ENCODE measurements at places on chromosomes 16 and 17. TPM values are rescaled to one million over a fixed set of nuclear protein-coding genes. Genes with fewer than 3 reads are reported as not detected.

DNA sequence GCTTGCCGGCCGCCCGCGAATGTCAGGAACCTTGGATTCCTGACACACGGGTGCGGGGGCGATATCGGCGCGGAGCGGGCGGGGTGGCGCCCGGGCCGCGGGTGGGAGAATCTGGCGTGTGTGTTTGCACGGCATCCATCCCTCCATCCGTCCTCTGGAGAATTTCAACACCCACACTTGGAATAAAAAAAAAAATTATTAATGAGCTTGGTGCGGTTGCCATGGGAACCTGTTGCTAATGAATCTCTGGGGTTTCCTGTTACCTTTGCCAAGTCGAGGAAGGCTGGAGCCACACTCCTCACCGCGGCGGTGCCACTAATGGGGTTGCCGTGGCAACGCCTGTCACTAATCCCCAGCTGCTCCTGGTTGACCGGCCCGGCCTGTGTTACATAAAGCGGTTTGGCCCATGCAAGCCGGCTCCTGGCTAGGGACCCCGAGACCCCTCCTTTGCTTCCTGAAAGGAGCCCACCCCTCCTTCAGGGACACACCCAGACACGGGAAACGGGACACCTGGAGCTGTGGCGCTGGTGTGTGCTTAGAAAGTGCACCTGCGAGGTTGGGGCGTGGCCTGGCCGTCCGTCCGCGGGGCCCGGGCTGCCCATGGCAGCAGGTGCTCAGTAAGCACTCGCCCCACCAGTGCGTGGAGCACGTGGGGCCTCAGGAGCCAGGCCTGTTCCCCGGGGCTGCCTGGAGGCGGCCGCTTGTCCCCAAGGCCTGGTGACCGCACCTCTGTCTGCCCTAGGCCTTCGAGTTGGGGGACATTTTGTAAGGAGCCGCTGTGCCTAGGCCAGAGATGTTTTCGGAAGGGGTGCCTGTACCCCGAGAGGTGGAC lies 14.6 kb downstream of the CACNA1H start:
- DNase-seq: no peak

DNA sequence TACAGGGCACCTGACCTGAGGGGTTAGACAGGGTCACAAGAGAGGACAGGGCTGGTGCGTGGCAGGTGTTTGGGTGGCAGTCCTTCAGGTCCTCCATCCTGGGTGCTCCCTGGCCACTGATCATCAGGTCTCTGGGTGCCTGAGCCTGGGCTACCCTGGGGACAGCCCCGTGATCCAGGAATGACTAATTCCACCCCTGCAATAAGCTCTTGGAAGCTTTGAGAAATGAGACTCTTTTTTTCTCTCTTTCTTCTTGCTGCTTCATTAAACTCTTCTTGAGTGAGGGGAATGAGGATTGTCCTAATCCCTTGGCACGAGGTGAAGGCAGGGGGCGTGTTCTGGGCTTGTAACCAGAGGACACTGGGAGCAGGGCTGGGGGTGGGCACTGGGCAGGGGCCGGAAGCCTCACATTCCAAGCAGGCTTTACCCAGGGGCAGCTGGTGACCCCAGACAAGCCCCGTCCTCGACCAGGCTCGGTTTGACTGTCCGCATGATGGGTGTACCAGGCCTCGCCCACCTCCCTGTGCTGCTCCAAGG lies 21.4 kb upstream of the SPNS2 start:
- no peak for DNase-seq

- no peak for DNase-seq
These were observed 713.2 kb downstream of the KCNJ2 start for GRCh38 chr17:70882504-70882903.

The TBC1D3E gene
- not detected for polyA plus RNA-seq

DNA sequence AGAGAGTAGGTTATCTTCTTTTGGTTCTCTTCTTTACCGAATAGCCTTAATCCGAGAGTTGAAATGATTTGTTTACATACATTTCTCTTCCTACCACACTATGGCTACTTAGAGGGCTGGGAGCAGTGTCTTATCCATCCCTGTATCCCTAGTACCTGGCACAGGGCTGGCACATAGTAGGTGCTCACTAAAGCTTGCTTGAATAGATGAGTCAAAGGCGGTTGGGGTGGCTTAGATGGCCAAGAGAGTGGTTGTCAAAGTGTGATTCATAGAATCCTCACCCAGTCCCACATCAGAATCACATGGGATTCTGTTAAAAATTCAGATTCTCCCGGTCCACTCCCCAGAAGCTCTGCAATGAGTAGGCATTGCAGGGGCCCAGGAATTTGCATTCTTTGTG lies 11.1 kb downstream of the CHAD start:
- no peak for DNase-seq

- no peak for DNase-seq
These were observed 17.6 kb upstream of the NKD1 start for GRCh38 chr16:50530277-50531236.

The MMP25 gene
- polyA plus RNA-seq: 1.7 TPM

DNA sequence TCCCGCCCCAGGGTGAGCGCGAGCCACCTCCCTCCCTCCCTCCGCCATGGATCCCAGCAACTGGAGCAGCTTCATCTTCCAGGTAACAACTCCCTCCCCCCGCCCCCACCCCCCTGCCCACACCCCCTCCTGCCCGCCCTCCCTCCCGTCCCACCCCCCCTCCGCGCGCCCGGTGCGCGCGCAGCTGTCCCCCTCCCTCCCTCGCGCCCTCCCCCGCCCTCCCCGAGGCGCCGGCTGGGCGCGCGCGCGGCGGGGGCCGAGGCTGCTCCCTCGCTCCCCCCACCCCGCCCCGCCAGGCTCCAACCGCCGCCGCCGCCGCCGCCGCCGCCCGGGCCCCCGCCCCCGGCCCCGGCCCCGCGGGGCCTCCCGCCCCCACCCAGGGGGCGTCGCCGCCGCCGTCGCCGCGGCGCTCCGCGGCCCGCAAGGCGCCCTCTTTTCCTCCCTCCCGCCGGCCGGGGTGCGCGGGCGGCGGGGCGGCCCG lies at the start of gene MAZ:
TSS of gene MAZ (plus strand) at position 431 of the 481 bp plus-strand sequence. CDS start 173 bp downstream, outside the sequence.
- no peak for DNase-seq

GRCh38 chr17:68184816-68185436 lies 62.9 kb upstream of the AMZ2 start:
- DNase-seq: no peak

DNA sequence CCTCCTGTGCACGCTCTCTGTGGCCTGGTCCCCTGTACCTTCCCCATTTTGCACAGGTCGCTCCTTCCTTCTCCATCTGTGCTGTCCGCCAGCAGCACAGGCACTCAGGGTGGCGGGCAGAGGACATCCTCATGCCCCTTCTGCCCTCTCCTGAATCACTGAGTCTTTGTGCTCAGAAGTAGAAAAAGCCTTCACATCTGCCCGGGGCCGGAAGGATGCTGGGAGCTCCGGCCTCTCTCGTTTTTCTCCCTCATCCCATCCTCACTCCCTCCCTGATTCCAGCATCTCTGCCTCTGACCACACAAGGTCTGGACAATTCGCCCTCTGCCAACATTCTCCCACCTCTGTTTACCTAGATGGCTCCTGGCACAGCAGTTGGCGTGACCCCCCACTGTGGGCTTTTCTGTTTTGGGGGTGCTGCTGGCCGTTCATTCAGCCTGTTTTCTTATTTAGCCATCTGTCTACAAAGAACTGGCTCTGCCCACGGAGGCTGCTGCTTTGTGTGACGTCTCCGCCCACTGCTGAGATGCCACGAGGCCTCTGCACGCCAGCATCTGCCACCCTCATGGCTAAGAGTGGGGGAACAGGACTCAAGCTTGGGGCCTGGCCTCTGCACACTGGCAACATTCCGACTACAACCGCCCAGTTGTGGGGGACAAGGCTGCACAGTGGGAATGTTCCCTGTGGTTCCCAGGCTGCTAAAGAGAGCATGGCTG lies 36.7 kb downstream of the SEC14L5 start:
- no peak for DNase-seq

The KRT28 gene
- polyA plus RNA-seq: not detected

GRCh38 chr17:56424005-56424404 lies 169.5 kb upstream of the NOG start:
- no peak for DNase-seq

The C1QL1 gene
- not detected for polyA plus RNA-seq

DNA sequence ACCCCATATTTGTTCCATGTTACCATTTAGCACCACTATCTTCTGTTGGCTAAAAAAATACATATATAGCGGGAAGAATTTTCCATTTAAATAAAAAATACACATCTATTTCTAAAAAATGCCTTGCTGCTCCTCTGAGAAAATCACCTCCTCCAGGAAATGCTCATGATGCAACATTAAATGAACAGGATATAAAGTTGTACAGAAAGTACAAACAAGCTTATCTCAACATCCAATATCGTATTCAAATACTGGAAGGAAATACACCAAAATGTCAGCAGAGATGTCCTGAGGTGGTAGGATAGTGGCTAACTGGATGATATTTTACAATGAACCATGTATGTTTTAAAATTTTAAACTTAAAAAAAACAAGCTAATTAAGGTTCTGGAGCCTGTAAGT lies 21.3 kb downstream of the GNA13 start:
- DNase-seq: no peak

- DNase-seq: no peak
These were observed 179.3 kb downstream of the FOXL1 start for GRCh38 chr16:86757704-86758040.

GRCh38 chr17:43405861-43406260 lies 7.1 kb downstream of the ARL4D start:
- DNase-seq: no peak

DNA sequence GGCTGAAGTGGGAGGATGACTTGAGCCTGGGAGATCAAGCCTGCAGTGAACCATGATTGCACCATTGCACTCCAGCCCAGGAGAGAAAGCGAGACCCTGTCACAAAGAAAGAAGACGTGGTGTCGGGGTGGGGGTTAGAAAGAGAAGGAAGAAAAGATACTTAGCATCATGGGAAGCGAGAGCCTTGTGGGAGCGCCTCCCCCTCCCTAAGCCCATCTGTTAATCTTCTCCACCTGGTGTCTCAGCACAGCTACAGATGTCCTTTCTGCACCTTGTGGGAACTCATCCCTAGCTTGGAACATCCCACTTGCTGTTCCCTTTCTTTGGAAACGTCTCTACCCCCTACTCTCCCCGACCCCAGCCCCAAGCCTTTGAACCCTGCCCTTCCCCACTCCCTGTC lies 6.0 kb downstream of the ZNF688 start:
- DNase-seq: no peak

DNA sequence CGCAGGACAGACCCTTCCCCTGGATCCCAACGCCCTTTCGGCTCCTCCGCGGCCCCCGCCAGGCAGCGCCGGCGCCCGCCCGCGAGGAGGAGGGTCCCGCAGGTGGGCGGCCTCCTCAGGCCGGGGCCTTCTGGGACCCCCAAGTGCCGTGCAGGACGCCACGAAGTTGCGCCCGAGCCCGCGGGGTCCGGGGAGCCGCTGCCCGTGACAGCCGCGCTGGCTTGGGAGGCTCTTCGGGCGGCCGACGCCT lies 504 bp downstream of the ERN1 start:
- DNase-seq: no peak

The ABCC3 gene
- 40.4 TPM for polyA plus RNA-seq

- no peak for DNase-seq
These were observed 196.6 kb downstream of the ZNF423 start for GRCh38 chr16:49659356-49659755.

GRCh38 chr17:69335058-69335457 lies 8.1 kb upstream of the ABCA5 start:
- DNase-seq: no peak

- peak; percentile 33 for DNase-seq
These were observed 11.1 kb downstream of the PIMREG start for GRCh38 chr17:6455321-6455705.

The KLHL10 gene
- 0.18 TPM for polyA plus RNA-seq

The LGALS9B gene
- polyA plus RNA-seq: not detected

The RNF43 gene
- 0.11 TPM for polyA plus RNA-seq

GRCh38 chr17:6986676-6987075 lies 9.2 kb upstream of the ALOX12 start:
- no peak for DNase-seq

The CCL5 gene
- 0.63 TPM for polyA plus RNA-seq

The P2RX1 gene
- polyA plus RNA-seq: 3.3 TPM

GRCh38 chr16:75810342-75810741 lies 84.1 kb upstream of the CPHXL start:
- DNase-seq: no peak

DNA sequence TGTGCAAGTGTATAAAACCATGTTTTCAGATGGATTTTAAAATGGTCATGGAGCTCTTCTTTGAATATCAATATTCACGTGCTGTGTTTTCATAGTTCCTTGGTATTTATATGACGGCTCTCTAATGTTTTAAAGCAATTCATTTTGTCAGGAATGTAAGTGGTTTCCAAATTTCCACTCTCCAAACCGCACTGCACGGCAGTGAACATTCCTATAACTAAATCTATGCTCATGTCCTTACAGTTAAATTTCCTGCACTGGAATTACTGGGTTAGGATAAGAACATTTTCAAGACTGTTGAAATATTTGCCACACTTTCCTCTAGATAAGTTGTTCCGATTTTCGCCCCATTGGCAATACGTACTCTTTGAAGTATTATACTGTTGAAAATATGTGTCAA lies 398.9 kb downstream of the PMP22 start:
- DNase-seq: no peak

- no peak for DNase-seq
These were observed 32.8 kb downstream of the SREBF1 start for GRCh38 chr17:17804007-17804406.

DNA sequence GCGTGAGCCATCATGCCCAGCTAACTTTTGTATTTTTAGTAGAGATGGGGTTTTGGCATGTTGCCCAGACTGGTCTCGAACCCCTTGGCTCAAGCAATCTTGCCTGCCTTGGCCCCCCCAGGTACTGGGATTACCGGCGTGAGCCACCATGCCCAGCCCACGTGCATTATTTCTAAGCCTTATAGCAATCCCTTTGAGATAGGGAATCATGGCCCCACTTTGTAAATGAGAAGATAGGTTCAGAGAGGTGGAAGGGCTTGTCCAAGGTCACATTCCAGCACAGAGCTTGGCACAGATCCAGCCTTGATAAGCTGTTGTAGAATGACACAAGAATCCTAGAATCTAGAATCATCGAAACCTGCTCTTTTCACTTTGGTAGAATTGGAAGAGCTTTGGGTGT lies 4.2 kb upstream of the PYCARD start:
- DNase-seq: no peak

The ADCY9 gene
- 14.0 TPM for polyA plus RNA-seq

The SLC13A5 gene
- polyA plus RNA-seq: 0.30 TPM

GRCh38 chr17:9292561-9292941 lies 271.2 kb downstream of the NTN1 start:
- no peak for DNase-seq

The SLC9A5 gene
- 1.8 TPM for polyA plus RNA-seq

The CLEC18A gene
- polyA plus RNA-seq: not detected

Data from muscle of arm (tissue), 14 donors.